ENCODE measurements at places on chromosomes 5 and 9.
A peak's percentile ranks its signal among the peaks of the same experiment; 100 is the strongest.

- no peak for DNase-seq
Measured at GRCh38 chr5:10668697-10669096, 92.3 kb downstream of the DAP start.

GRCh38 chr5:68332556-68332955 lies 117.0 kb downstream of the PIK3R1 start:
- DNase-seq: no peak

DNA sequence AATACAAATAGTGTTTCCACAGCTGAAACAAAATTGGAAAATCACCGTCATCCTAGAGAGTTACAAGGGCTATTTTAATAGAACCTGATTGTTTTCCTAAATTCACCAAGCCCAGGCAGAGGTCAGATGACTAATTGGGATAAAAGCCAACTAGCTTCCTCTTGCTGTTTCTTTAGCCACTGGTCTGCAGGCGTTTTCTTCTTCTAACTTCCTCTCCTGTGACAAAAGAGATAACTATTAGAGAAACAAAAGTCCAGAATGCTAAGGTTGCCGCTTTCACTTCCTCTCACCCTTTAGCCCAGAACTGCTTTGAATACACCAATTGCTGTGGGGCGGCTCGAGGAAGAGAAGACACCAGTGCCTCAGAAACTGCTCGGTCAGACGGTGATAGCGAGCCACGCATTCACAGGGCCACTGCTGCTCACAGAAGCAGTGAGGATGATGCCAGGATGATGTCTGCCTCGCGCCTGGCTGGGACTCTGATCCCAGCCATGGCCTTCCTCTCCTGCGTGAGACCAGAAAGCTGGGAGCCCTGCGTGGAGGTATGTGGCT lies at the start of gene TLR4:
TLR4 (plus strand) TSS at position 380 of the 552 bp plus-strand sequence; CDS start at position 450, 70 bp downstream.
- DNase-seq: no peak

GRCh38 chr9:71743882-71744281 lies 24.4 kb downstream of the CEMIP2 start:
- no peak for DNase-seq

- no peak for DNase-seq
Measured at GRCh38 chr9:11735391-11735790, 957.8 kb upstream of the TYRP1 start.

DNA sequence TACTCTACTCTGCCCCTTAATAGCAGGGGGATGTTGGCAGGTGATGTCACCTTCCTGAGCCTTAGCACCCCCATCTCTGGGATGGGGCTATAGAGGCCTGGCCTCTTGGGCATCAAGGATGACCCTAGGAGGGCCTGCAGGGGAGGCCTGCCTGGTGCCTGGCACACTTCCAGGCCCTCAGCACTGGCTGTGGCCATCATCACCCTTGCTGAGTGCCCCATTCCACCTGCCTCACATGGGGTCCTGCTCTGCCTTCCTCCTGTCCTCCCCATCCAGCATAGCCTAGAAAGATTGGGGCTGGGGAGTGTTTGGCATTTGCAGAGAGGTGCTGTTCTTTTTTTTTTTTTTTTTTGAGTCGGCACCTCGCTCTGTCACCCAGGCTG lies 17.7 kb upstream of the PHYHD1 start:
- DNase-seq: no peak

GRCh38 chr5:75260708-75261107 lies 24.0 kb upstream of the ANKRD31 start:
- no peak for DNase-seq

- DNase-seq: no peak
Measured at GRCh38 chr9:88268886-88269285, 119.4 kb upstream of the SPIN1 start.

DNA sequence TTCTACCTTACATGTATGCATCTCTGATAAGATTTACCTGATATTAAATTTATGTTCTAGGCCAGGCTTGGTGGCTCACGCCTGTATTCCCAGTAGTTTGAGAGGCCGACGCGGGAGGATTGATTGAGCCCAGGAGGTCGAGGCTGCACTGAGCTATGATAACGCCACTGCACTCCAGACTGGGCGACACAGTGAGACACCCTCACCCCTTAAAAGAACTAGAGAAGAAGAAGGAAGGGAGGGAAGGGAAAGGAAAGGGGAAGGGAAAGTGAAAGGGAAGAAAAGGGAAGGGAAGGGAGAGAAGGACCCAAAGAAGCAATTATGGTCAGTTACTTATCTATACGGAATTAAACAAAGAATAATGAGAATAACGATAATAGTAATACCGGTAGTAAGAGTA lies 1.2 kb upstream of the RFK start:
- no peak for DNase-seq

DNA sequence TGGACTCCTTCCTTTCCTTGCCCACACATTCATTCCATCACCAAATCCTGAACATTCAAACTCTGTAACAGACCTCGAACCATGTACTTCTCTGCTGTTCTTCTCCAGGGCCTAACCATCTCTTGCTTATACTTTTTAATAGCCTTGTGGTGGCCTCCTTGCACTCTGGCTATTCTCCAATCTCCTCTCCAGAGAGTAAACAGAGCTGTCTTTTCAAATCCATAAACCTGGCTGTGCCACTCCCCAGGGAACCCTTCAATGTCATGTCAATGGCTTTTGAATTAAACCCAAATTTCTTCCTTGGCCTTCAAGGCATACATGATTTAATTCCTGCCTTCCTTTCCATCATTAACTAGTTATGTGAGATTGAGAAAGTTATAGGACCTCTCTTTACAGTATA lies 277.6 kb upstream of the EFNA5 start:
- DNase-seq: peak; percentile 62

- no peak for DNase-seq
Measured at GRCh38 chr5:143065185-143065965, 295.2 kb downstream of the ARHGAP26 start.

DNA sequence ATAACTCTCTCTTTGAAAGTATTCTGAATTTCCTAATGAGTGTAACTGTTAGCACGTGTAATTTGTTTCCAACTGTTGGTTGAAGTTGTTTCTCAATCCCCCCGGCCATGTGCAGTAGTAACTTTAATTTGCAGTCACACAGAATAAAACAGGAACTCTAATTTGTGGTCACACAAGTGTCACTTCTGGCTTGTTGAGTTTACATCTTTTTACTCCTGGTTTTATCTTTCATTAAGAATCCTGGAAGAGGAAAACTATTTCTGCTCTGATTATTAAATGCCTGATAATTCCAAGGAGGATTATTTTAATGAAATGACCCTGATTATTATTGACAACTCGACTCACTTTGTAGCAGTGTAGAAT lies 1.2 kb downstream of the SCAMP1 start:
- DNase-seq: no peak

DNA sequence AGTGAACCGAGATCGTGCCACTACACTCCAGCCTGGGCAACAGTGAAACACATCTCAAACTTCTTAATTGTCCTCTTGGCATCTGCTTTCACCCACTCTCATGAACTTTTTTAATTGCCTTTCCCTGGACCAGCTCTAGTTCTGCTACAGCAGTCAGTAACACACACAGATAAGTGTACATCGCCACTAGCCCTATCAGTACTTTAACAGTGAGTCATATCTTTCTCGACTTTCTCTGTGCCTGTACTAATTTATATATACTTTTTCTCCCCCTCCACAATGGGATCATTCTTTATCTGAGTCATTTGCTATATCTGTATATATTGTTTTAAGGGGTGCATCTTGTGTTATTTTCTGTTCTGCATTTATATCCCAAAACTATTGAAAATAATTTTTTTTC lies 6.7 kb downstream of the CDC37L1 start:
- DNase-seq: no peak

DNA sequence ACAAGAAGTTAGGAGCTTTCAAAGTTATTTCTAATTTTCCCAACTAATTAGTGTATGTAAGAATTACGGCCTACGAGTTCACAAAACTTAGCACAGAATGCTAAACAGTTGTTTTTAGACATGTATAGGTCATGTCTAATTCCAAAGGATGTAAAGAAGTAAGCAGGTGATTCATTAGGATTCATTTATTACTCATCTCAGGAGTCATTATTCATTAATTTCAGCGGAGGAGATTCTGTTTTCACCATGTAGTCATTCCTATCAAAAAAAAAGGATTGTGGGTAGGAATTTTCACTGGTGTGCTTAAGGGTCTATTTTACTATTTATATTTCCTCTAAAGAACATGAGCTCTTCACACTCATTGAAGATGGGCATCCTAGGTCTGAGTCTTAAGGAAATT lies 532.2 kb downstream of the ACTL7B start:
- no peak for DNase-seq

GRCh38 chr9:136506425-136506824 lies 23.6 kb upstream of the SEC16A start:
- no peak for DNase-seq

- DNase-seq: no peak
Measured at GRCh38 chr5:146109379-146109778, 4.0 kb upstream of the PLAC8L1 start.

- no peak for DNase-seq
Measured at GRCh38 chr9:116647515-116647809, 39.6 kb upstream of the TRIM32 start.

- DNase-seq: no peak
Measured at GRCh38 chr9:2389404-2389803, 232.2 kb upstream of the VLDLR start.

GRCh38 chr5:57082441-57083067 lies 91.3 kb upstream of the GPBP1 start:
- DNase-seq: no peak

DNA sequence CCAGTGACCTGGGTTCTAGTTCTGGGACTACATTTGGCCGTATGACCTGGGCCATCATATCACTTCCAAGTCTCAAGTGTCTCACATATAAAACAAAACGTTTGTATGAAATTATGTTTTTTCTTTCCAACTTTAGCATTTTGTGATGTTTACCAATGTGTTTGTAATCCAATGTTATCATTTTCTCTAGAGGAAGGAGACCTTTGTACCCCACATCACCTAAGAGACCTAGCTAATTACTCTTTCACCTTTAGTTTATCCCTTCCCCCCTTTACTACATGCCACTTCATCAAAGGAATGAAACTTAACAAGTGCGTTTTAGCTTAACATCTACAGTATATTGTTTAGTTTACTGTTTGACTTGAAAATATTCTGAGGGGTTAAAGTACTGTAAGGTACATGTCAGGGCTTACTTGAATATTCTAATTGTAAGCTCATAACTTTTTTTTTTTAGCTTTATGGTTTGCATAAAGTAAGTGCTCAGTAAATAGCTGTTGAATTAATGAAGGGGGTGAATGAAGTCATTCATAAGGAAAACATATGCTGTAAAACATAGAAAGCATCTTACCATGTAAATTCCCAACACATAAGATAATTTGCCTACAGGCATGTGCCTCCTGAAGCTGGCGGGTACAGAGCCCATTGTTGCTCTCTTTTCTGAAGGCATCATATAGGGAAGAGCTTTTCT lies 2.9 kb downstream of the PIP5K1B start:
- no peak for DNase-seq

DNA sequence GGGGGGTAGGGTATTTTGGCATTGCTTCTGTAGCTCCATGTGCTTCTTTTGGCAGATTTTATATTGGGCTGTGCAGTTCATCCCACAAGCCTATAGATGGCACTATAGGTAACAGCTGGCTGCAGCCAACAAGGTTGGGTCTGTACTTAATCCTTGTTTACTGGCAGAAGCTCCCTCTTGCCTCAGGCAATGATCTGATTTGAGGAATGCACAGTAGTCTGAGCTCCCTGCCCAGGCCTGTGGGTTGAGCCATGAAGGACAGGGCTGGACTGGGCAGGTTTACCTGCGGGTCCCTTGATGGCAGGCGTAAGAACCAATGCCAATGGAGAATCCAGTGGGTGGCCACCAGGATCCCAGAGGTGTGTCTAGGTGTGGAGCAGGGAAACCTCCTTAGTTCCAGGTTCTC lies 11.7 kb upstream of the OR1J2 start:
- peak; percentile 77 for DNase-seq

GRCh38 chr9:25677301-25678146 lies 720 bp downstream of the TUSC1 start:
- DNase-seq: peak; percentile 48

DNA sequence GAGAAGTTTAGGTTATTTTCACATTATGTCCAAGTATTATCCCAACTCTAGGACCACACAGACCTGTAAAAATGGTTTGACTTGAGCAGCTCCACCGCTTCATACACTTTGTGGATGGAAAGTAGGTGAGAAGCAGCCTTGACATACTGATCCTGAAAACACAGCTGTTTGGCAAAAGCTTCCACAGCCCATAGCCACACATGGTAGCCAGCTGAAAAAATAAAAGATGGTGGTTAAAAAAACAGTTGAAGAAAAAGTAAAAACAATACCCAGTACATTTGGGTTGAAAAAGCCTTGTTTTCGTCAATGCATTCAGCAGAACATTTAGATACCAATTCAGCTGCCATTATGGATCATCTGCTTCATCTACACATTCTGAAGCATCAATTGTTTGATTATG lies 36.7 kb downstream of the GEMIN5 start:
- no peak for DNase-seq

DNA sequence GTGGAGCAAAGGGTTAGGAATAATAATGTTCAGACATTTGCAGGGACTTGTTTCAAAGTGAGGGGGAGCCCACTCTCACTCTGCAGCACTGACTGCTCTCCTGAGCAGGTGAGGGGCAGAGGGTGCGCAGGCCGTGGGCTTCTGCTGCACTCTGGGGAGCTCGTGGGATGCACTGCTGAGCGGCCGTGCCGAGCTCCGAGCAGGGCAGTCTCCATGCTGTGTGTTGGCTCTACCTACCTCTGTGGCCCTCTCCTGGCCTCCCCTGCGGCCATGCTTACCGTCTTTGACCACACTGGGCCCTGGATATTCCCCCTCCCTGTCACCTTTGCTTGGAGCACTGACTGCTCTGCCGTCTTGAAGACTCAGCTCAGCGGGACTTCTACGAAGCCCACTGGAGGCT lies 33.7 kb downstream of the CRB2 start:
- DNase-seq: no peak

DNA sequence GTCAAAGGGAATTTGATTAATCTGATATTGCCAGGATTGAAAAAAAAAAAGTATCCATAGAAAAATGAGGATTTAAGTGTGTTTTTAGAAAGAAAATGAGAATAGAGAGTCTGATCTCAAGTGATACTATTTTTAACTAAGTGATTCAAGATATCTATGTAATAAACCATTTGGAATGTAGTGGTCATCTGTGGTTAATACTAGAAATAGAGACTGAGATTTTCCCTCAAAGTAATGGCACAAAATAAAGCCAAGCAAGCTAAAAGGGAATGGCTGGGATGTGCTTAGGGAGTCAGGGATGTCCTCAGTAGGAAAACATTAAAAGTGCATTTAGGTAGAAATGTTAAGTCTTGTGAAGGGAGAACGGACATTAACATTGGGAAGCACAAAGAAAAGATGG lies 90.6 kb downstream of the FBXO4 start:
- DNase-seq: no peak

GRCh38 chr5:68587171-68587570 lies 371.6 kb downstream of the PIK3R1 start:
- no peak for DNase-seq

GRCh38 chr9:131818089-131818488 lies 78.2 kb upstream of the RAPGEF1 start:
- DNase-seq: no peak

DNA sequence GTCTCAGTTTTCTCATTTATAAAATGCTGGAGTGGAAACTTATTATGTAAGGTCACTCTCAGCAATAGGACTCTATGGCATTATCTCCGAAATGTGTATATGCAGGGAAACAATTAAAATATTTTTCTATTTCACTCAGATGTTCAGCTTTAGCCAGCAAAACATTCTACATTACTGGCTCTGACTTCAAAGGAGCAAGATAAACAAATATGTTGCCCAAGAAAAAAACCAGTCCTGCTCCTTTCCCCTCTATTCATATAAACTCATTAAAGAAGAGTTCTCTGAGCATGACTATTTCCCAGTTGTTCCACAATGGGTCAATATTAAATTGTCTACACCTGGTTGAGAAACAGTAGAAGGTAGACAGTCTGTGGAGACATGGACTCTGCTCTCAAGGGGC lies 155.0 kb downstream of the NPR3 start:
- DNase-seq: no peak

GRCh38 chr9:86664603-86665002 lies 282.7 kb downstream of the GAS1 start:
- no peak for DNase-seq

Data from COR-L47 (cell line).